GM12891 (cell line): ENCODE measurements at places on chromosomes 2 and 18.
A peak's percentile ranks its signal among the peaks of the same experiment; 100 is the strongest.

- DNase-seq = no peak
Observed at GRCh38 chr2:208375491-208376068, 31.0 kb upstream of the PTH2R start.

- no peak for DNase-seq
Observed at GRCh38 chr2:96150007-96150640, 4.9 kb upstream of the DUSP2 start.

- no peak for DNase-seq
Observed at GRCh38 chr18:71554686-71555085, 989.5 kb downstream of the CBLN2 start.

DNA sequence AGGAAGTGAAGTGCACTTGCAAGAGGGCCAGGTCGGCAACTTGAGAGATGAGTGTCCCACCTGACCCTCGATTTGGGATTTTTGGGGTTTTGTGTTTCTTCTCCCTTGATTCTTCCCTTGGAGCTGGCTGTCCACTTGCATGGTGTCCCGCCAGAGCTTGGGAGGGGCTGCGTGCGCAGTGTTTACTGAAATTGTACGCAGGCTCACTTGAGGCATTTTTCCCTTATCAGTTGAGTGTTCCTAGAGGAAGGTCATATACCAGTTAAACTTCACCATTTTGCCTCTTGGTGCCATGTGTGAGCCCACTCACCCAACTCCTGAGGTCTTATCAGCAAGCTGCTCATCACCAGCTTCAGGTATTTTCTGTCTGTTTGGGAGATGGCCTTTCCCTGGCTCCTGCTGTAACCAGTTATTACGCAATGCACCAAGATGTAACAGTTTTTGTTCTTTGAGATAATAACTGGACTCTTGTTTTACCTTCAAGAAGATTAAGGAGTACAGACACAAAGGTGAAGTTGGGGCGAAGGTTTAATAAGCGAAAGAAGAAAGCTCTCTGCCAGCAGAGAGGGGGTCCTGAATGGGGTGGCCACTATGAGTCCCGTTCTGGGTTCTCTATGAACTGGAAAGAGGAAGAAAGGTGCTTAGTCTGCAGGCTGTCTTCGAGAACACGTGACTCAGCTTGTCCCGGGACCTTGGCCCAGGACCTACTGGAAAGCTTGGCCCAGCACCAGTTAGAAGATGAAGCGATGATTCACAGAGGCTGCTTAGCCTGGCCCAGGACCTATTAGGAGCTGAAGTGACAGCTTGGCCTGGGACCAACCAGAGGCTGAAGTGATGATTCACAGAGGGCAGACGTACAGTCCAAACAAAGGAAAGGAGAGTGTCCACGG lies 21.5 kb upstream of the TXNL4A start:
- DNase-seq = no peak

DNA sequence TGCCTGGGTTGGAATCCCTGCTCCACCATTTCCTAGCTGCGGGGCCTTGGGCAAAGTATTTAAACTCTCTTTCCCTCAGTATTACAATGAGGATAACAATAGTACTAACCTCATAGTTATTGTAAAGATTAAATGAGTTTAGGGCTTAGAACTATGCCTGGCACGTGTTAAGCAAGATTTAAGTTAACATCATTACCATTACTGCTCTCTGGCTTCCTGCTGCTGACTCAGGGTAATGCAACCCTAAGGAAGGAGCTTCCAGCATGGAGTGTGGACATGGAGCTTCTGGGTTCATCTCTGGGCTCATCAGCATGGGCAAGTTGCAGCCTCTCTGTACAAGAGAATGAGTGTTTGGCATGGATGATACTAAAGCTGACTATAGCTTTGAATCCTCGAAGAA lies 374.2 kb upstream of the MAP2 start:
- DNase-seq = no peak

DNA sequence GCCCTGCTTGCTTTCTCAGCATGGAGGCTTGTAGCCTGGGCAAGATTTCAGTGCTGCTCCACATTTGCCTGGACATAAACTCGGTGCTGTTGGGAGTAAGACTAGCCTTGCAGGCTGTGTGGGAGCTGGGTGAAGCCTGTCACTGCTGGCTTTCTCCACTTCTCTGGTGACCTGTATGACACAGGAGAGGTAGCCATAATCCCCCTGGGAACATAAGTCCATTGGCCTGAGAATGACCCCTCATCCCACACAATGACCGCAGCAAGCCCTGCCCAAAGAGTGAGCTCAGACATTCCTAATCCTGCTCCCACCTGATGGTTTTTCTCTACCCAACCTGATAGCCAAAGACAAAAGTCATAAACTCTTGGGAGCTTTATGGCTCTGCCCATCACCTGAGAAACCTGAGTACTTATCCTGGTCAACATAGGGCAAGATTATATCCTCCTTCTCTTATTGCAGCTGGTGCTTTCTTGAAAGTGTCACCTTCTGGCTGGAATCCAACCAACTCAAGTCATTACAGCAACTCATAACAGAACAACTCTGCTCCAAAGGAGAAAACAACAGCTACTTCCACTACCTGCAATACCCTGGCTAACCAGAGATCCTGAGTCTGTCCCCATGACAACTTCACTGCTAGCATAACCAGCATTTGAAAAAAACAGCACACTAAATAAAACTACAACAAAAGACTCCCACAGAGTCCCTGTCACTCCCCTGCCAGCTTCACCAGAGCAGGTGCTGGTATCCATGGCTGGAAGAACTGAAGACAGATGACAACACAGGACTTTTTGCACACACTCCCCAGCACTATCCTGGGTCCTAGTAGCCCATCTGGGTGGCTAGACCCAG lies 834.4 kb upstream of the DDX18 start:
- DNase-seq = no peak

- peak; percentile 51 for DNase-seq
Observed at GRCh38 chr2:2879781-2880180, 497.8 kb downstream of the EIPR1 start.

- no peak for DNase-seq
Observed at GRCh38 chr2:204477358-204477950, 67.8 kb upstream of the PARD3B start.

- DNase-seq = no peak
Observed at GRCh38 chr2:113187771-113188170, 14.0 kb downstream of the PSD4 start.

DNA sequence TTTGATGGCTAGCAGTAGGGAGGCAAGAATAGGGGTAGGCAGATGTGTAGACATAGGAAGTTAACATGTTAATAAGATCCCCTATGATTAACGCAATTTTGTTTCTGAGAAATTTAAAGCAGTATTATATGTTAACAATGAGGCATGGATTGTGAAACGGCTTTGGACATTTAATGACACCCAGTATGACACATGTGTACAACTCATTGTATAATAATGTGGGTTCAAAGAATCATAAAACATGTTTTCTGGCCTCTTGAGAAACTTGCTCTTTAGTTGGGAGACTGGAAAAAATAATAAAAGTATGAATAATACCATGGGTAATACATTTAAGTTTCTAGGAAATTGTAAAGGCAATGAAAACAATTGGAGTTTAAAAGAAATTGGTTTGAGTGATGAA lies 332.1 kb upstream of the CDH20 start:
- no peak for DNase-seq

DNA sequence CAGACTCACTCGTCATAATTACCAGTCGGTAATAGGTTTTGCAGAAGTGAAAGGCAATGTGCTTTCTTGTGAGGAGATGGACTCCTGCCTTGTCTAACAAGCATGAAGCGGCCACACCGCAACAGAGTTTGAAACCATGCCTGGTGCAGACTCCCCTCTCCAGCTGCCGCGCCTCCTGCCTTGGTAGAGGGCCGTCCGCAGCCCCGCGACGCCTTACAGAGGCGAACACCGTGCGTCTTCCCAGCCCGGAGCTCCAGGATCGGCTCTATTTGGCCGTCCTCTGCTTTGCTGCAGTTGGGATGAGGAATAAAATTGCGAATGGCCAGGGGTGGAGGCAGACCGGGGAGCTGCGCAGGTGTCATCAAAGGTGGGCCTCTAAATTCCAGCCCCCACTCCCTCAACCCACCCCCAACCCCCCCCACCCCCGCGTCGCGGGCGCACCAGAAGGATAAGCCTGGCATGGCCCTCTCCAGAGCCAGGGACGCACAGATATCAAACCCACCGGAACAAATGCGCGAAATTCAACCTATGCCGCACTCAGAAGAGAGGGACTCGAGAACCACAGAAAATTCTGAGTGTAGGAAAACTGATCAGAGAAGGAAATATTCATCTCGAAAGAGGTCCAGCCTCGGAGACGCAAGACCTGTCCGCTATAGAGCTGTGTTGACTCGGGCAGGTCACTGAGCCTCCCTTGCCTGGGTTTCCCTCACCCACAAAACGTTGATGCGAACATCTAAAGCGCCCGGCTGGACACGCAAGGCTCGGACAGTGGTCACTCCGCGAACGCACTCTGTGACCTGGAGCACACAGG lies 1.1 kb downstream of the TRABD2A start:
- peak; percentile 45 for DNase-seq

- no peak for DNase-seq
Observed at GRCh38 chr18:54616220-54616848, 25.3 kb downstream of the DYNAP start.

DNA sequence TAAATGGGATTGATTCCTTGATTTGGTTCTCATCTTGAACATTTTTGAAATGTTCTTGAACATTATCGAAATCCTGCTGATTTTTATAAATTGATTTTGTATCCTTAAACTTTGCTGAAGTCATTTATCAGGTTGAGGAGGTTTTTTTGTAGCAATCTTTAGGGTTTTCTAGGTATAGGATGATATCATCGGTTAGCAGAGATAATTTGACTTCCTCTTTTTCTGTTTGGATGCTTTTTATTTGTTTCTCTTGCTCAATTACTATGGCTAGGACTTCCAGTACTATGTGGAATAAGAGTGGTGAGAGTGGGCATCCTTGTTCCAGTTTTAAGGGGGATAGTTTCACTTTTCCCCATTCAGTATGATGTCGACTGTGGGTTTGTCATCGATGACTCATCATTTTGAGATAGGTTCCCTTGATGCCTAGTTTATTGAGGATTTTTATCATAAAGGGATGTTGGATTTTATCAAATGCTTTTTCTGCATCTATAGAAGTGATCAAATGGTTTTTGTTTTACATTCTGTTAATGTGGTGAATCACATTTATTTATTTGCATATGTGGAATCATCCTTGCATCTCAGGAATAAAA lies 201.5 kb upstream of the ZSWIM2 start:
- DNase-seq = no peak

DNA sequence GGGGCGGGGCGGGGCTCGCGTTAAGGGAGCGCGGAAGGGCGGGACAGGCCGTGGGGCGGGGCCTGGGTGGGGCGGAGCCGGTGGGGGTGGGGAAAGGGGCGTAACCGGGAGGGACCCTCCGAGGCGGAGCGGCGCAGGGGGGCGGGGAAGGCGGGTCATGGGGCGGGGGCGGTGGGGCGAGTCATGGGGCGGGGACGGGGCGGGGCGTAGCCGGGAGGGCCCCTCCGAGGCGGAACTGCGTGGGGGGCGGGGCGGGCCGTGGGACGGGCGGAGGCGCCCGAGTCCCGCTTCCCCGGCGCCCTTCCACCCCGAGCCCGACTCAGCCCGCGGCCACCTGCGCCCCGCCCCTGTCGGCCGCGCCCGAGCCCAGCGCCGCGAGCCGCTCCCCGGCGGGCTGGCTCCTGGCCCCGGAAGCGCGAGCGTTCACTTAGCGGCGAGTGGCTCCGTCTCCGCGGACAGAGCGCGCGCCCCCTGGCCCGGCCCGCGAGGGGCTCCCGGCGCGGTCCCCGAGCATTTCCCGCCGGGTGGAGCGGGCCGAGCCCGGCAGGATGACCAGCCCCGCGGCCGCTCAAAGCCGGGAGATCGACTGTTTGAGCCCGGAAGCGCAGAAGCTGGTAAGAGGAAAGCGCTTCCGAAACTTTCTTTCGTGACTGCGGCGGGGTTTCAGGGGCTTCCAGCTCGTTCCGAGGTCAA lies 64.7 kb downstream of the LRRFIP1 start:
- peak; percentile 77 for DNase-seq

DNA sequence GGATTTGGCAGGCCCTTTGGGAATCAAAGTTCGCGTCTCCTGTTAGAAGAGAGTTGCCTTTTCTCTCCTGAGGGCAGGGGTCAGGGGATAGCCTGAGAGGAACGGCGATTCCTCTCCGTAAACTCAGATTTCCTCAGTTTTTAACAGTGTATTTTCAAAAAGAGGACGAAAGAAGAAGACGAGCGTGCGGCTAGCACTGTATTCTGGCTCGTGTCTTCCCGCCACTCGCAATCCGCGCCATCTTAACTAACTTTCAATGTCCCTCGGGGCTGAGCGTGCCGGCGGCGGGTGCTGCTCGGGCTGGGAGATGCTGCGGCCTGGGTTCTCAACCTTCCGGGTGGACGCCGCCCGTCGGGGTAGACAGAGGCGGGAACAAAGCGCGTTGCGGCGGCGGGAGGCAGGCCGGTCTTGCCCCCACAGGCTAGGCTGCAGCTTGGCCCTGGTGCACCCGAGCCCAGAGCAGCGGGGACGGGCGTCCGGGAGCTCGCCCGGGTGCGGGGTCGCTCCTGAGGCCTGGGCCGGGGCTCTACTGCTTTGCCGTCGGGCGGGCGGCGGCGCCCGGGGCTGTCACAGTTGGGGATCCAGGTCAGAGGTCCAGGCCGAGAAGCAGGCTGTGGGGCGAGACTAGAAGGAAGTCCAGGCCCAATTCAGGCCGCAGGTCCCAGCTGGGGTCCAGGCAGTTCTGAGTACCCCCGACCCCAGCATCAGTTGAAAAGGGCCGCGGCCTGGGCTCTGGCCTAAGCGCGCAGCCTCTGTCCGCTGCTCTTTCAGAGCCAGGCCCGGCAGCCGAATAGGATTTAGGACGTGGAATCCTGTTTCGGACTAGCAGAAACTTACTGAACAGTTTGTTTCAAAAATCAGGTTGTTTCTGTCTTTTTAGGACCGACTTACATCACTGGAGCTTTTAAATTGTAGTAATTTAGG lies 11.8 kb downstream of the TBR1 start:
- DNase-seq = no peak

- DNase-seq = no peak
Observed at GRCh38 chr2:54090521-54091117, 24.8 kb upstream of the ACYP2 start.

DNA sequence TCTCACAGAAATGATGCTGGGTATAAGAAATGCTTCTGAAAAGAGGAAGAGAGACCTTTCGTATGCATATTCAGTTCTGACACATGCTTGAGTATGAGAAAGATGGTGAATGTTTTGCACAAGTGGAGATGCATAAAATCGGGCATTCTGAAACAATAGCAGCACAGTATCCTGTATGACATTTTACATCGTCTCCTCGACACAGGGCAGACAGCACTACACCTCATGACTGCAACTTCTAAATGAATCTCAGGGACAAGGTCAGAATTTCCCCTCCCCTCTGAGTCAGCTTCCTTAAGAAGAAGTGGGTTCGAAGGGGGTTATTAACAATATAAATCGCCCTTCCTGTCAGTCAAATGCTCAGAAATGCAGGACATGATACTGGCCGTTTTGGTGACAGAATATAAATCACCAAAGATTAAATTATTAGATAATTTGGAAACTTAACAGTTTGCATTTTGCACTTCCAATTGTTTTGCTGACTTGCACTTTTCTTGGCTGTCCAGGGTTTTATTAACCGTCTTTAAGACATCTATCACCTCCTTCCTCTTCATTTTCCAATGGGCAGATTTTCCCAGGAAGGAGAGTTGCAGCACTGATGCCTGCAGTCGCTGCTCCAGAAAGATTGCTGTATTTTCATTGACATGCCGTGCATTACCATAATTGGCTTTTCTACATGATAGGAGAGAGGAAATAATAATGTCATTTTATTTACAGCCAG lies 57.2 kb downstream of the TSHZ1 start:
- no peak for DNase-seq
